Esophagus mucosa (tissue), 1 donor: ENCODE measurements at places on chromosomes 2 and 18.

GRCh38 chr2:176854878-176855277 lies 357.7 kb upstream of the HNRNPA3 start:
- ATAC-seq, result no peak

DNA sequence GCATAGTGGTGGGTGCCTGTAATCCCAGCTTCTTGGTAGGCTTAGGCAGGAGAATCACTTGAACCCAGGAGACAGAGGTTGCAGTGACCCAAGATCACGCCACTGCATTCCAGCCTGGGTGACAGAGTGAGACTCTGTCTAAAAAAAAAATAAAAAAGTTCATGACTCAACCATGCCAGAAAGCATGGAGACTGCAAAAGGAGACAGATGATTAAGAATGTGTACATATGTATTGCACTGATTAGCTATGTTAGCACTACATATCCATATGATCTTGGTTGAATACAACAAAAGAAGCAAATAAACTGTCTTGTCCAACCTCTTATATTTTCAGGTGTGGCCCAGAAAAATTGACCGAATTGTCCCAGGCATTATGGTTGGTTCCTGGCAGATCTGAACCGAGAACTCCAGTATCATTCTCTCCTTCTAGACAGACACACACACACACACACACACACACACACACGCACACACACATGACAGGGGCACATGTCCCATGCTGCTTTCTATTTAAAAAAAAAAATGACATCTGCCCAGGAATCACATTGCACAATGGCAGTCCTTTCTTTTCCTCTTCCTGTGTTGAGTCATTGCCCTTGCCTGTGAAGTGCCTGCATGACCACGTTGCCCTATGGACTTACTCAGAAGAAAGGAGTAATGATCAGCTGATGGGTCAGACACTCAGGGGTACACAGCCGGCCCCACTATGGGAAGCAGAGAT lies 65.6 kb downstream of the MYCN start:
- peak; percentile 94 for ATAC-seq

DNA sequence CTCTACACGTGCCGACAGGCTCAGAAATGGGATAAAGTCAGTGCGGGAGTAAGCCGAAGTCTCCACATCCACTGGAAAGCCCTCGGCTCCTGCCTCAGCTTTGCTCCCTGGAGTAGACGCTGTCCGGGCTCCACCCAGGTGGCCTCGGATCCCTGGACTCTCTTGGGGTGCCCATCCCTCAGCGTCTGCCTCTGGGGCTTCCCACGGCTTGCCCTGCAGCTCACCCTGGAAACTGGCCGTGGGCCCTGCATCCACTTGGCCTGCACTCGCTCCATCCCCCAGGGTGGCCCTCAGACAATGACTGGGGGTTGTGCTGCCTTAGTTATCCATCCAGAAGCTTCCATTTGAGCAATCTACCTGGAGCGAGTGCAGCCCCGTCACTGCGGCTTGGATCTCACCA lies 36.2 kb upstream of the TAF1B start:
- no peak for ATAC-seq

DNA sequence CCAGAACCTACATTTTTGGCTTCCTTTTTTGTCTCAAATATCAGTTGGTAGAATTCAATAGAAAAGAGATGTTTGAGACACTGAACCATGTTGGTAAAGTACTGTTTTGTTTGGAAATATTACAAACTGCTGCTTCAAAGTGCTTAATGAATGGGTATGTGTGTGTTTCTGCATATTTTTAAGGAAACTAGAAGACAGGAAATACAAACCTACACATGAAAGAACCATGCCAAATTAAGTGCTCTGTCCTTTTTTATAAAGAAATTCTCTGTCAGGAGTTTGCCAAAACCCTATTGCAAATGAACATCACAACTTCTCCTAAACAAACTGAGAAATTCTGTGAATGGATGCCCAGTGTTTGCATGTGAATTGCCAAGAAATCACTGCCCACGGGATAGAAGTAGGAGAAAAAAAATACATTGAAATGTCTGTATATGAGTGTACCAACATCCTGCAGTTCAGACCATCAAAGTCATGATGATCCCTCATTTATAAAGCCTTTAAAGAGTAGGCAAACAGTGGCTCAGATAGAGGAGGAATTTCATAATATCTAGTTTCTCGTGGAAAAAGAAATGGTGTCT lies 69.6 kb upstream of the RND3 start:
- no peak for ATAC-seq

- no peak for ATAC-seq
Observed at GRCh38 chr2:100736121-100736915, 83.6 kb upstream of the NPAS2 start.

DNA sequence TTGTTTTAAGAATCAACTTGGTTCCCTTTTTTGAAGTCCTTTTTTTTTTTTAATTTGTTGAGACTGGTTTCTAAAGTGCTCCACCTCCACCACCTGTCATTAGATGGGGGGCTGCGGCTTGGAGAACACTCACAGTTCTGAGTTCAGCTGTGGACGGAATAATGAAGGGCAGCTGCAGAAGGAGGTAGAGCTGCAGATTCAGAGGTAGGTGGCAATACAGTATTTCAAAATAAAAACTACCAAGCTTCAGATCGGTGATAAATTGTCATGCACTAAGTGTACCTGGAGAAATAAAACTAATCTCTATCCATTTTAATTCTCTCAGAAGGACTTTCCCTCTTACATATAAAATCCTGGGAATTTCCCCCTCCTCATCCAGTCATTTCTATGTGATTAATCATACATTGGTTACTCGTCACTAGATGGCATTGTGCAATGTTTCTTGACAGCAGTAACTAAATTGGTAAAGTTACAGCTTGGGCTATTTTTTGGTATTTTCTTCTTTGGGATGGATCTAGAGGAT lies 81.1 kb upstream of the SLC39A10 start:
- ATAC-seq, result peak; percentile 18

- ATAC-seq, result no peak
Observed at GRCh38 chr18:6150430-6150829, 255.1 kb upstream of the TMEM200C start.

- no peak for ATAC-seq
Observed at GRCh38 chr2:19989342-19989666, 601 bp downstream of the WDR35 start.

DNA sequence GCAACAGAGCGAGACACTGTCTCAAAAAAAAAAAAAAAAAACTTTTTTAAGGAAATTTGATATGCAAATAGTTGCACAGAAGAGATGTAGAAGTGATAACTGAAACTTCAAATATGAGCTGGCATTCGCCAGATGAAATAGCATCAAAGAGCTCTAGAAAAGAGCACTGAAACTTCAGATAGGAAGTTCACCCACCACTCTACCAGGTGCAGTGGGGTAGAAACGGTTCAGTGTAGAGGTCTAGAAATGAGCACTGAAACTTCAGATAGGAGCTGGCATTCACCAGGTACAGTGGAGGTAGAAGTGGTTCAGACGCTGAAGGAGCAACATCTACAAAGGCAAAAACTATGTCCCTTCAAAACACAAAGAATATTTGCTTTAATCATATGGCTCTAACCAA lies 9.0 kb upstream of the ONECUT2 start:
- no peak for ATAC-seq

GRCh38 chr2:37934591-37935513 lies 9.8 kb downstream of the RMDN2 start:
- no peak for ATAC-seq

DNA sequence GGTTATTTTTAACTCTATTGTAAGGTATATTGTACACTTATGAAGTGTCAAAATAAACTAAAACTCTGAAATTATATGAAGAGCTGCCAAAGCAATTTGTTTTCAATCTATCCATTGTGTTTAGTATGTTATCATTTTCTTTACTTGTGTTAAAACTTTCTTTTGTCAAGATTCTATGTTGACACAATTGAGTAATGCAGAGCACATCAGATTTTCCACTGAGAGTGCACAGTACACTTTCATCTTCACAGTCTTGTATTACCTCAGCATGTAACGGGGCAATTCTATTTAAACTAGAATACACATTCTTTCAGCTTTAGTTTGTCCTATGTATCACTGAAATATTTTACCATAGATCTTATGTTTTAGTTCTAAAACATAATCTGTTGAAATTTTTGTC lies 304.4 kb upstream of the ZC3H15 start:
- no peak for ATAC-seq

GRCh38 chr2:167493862-167494261 lies 605.6 kb downstream of the XIRP2 start:
- no peak for ATAC-seq

- ATAC-seq, result peak; percentile 60
Observed at GRCh38 chr2:28681158-28681571, 70.5 kb upstream of the PPP1CB start.

DNA sequence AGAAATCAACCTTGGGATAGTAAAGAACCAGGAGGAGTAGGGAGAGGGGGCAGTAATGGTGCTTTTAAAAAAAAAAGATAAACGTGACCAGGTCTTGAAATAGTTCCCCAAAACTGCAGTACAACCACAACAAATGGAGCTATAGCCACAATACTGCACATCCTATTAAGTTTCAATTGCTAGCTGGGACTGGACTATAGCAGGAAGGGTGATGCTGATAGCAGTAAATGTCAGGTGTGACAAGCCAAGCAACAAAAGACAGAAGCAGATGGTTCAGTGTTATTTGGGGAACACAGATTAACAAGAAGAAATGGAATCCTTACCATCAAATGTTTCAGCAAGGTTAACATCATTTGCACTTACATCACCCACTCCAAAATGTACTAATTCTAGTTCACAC lies 10.1 kb downstream of the RPS27A start:
- no peak for ATAC-seq

GRCh38 chr2:222535477-222535876 lies 111.1 kb downstream of the SGPP2 start:
- no peak for ATAC-seq

DNA sequence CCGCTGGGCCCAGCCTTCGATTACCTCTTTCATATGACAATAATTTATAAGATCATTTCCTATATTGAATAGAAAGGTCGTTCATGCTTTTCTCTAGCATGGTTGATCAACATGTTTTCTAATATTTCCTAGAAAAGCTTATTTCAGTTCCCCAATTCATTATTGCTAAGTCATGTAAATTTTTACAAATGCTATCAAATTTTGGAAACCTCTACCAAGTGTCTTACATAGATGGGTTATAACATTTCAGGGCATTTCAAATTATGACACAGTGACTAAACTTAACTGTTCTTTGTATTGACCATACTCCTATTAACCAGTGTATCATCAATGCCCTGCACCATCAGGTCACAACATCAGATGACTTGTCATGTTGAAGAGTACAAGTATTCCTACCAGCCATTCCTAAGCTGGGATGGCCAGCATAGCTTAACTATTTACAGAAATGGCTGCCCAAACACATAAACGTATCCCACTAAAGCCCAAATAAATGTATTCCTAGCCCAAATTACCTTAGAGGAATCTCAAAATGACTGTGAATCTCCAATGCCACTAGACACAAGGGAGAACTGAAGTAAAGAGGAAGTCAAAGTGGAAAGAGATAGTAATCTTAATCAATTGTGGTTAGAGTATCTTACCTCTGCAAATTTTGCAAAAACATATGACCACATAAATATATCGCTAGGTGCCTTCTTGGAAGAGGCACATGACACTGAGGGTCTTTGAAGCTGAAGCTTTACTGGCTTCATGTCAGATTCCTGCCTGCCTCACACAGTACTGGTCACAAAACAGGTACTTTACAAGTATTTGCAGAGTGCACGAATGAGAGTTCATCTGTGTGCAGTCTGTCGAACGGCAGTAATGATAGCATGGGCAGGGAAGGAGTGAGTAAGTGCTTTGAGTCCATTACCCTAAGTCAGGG lies 87.3 kb upstream of the TLK1 start:
- no peak for ATAC-seq

GRCh38 chr2:39661826-39662225 lies 3.9 kb upstream of the TMEM178A start:
- ATAC-seq, result no peak

DNA sequence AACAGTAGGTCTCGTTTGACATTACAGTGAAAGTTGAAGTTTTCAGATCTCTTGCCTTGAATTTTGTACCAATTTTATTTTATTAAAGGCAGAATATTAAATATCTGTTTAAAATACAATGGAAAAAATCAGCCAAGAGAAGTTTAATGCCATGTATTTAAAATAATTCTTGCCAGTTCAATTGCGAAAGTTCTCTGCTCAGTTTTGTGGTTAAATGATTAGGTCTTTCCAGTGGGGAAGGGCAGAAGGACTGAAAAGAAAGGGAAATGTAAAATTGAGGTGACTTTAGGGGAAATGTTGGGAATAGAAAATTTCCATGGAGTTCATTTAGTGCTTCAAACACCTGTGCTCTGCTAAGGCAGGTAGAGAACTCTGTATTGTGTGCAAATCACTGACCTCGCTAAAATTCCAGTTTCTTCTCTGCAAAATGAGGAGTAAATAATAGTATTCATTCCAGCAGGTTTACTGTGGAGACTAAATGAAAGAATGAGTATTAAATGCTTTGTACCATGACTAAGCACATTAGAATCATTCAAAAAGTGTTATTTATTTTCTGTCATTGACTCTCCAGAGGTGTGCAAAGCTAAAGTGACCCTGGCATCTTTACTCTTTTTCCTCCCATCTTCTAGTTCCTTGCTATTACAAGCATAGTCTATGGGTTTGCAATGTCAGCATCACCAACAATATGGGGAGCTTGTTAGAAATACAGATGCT lies 74.4 kb downstream of the KIAA1328 start:
- no peak for ATAC-seq

GRCh38 chr2:223562078-223562477 lies 40.1 kb downstream of the SCG2 start:
- ATAC-seq, result no peak

GRCh38 chr2:8300216-8300615 lies 381.6 kb upstream of the ID2 start:
- ATAC-seq, result no peak

DNA sequence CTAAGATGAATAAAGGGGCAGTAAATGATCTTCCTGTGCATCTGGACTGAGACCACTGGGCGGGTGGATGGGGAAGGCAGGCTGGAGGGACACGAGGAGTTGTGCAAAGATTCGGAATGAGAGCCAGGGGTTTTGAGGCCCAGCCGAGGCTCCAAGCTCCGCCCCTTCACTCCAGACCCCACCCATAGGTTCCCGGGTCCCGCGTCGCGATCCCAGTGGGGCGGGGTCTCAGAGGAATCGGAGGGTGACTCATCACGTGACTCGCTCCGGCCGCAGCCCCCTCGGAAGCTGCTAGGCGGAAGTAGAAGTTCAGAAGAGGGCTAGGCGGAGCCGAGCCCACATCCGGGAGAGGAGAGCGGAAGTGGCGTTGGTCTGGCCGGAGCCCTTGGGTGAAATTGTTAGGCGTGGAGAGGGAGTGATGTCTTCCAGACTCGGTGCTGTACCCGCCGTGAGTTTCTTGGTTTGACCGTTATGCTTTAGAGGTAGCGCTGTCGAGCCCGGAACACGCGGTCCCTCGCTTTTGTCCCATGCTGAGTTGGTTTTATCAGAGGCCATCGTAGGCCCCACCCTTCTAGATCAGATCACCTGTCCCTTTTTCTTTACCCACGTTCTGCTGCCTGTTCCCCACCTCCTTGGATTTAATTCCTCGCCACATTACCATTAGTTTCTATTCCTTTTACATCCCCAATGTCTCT lies at the start of gene ZNF512:
ZNF512 (plus strand) TSS at position 348 of the 695 bp plus-strand sequence; CDS start at position 419, 71 bp downstream.
- peak; percentile 91 for ATAC-seq
